Daoy (cell line): ENCODE measurements at places on chromosomes 2 and 18. TPM values are rescaled to one million over a fixed set of nuclear protein-coding genes. Genes with fewer than 3 reads are reported as not detected.

Gene CCBE1
- 6.5 and 15.4 TPM in 2 replicates for total RNA-seq

Gene IL1RL1
- total RNA-seq: not detected in 2 replicates

Gene ERICH2
- 0.42 TPM in 1 of 2 replicates, not detected in the other for total RNA-seq

Gene EDAR
- total RNA-seq: not detected in 2 replicates

Gene CD8A
- not detected in 2 replicates for total RNA-seq

Gene IL18R1
- 4.6 and 7.0 TPM in 2 replicates for total RNA-seq

Gene MCEE
- 3.7 and 12.4 TPM in 2 replicates for total RNA-seq

Gene OTOS
- 0.34 TPM in 1 of 2 replicates, not detected in the other for total RNA-seq

Gene CCDC74B
- total RNA-seq: 3.3 and 33.7 TPM in 2 replicates

Gene PAX8
- total RNA-seq: 0.17 and 0.57 TPM in 2 replicates

Gene GPR39
- 5.5 and 8.1 TPM in 2 replicates for total RNA-seq

Gene TRIB2
- 17.4 and 19.0 TPM in 2 replicates for total RNA-seq

Gene PIEZO2
- 2.1 and 2.2 TPM in 2 replicates for total RNA-seq

Gene SCYGR4
- not detected in 2 replicates for total RNA-seq

Gene CRYGD
- not detected in 2 replicates for total RNA-seq

Gene ADGRF3
- total RNA-seq: 0.06 TPM in 1 of 2 replicates, not detected in the other

Gene HRH4
- 0.06 TPM in 1 of 2 replicates, not detected in the other for total RNA-seq

Gene OR6B2
- total RNA-seq: not detected in 2 replicates

Gene WDCP
- 14.6 and 18.0 TPM in 2 replicates for total RNA-seq
